ENCODE measurements at places on chromosomes 12 and 14.

DNA sequence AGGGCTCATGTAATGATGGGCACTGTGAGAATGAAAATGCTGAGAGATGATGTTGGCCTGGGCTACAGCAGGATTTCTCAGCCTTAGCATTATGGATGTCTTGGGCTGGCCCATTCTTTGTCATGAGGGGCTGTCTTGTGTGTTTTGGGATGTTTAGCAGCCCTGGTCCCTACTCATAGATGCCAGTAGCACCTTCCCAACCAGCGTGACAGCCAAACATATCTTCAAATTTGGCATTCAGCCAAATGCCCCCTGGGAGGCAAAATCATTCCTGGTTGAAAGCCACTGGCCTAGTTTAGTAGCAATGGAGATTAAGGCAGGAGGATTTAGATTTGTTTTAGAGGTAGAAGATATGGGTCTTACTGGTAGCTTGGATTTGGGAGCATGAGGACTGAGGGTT is 26.6 kb downstream of the UBE3B start:
- no peak for DNase-seq

DNA sequence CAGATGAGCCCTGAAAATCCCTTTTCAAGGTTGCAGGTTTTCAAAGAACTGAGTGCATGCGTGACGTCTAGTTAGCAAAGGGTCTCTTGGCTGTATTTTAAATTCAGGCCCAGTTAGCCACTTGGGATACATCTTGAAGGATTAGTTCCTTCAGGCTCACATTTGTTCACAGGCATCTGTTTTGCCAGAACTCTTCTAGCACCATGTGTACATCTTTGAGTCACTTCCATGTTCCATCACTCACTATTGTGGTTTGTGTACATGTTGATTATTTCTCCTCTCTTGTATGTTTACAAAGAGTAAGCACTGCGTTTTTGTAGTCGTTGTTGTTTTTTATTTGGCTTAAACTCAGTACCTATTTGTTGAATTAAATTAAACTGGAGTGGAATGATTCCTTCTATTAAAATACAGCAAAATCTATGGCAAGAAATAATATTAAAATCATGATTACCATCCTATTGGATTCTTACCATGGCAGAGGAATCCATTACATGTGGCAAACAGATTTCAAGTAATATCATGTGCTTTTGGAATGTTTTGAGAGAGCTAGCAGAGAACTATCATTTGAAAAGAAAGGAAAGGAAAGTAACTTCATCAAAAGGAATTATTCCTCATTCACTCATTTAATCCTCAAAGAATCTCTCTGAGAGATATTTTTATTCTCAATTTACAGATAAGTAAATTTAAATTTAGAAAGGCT is 438.9 kb upstream of the FAR2 start:
- no peak for DNase-seq

DNA sequence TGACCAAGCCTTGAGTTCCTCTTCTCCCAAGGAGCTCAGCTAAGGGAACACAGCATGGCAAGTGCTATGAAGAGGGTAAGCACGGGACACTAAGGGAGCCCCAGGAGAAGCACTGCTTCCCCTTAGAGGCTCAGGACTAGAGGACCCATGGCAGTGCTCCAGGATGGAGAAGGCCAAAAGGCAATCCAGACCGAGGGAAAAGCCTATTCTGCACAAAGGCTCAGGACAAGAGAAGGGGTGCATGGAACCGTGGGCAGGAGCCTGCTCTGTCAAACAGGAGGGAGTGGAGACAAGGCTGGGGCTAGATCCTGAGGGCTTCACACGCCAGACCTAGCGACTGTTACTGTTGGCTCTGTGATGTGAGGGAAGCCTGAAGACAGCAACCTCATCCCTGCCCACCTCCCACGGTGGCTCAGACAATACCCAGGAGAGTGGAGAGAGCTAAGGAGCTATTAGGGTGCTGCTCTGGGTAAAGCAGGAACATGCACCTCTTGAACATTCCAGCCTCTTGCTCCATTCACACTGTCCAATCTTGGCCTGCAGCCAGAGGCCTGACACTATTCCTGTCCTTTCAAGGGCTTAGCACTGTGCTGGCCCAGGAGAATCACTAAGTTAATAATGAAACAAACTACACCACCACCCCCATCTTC is 24.2 kb downstream of the OTUB2 start:
- no peak for DNase-seq

GRCh38 chr14:94028450-94028826 is 2.3 kb downstream of the OTUB2 start:
- DNase-seq, result no peak

DNA sequence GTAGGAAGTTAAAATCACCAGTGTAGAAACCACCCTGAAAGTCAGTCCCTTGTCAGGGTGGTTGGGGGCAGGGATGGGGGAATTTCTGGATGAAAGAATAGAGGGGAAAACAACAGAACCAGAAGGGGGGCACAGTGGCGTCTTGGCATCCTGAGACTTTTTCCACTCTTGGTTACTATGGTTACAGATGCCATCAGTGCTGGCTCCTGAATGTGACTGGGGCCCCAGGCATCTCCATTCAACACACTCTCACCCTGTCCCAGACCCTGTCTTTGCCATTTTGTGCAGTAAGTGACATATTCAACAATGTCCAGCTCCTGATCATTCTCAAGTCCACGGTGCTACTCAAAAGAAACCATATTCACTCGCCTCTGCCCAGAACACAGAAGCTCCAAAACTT is 11.3 kb downstream of the KCNK10 start:
- DNase-seq, result no peak

GRCh38 chr14:33510063-33510481 is 440.8 kb downstream of the EGLN3 start:
- no peak for DNase-seq

DNA sequence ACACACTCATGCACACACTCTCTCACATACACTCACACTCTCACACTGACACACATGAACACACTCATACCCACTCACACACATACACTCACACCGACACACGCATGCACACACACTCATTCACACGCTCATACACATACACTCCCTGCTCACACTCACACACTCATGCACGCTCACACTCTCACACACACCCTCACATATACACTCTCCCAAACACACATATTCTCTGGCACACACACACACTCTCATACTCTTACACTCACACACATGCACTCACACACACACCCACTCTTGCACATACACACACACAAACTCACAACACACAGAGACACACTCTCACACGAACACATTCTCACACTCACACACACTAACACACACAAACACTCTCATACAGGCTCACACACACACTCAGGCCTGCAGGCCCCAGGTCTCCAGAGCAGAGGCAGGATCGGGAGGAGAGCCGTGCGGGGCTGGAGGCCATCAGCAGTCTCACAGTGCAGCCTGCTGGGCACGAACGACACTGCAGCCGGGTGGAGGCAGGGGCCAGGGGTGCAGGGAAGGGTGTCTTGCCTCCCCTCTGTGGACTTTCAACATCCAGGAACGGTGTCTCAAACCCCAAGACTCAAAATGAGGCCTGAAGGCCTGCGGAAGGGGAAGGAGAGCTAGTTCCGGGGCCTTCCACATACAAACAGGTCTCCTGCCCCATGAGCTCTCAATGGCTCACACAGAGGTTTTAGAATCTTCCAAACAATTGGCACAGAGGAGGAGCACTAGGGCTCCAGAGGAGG is 148.7 kb downstream of the ANO2 start:
- DNase-seq, result peak; percentile 2

DNA sequence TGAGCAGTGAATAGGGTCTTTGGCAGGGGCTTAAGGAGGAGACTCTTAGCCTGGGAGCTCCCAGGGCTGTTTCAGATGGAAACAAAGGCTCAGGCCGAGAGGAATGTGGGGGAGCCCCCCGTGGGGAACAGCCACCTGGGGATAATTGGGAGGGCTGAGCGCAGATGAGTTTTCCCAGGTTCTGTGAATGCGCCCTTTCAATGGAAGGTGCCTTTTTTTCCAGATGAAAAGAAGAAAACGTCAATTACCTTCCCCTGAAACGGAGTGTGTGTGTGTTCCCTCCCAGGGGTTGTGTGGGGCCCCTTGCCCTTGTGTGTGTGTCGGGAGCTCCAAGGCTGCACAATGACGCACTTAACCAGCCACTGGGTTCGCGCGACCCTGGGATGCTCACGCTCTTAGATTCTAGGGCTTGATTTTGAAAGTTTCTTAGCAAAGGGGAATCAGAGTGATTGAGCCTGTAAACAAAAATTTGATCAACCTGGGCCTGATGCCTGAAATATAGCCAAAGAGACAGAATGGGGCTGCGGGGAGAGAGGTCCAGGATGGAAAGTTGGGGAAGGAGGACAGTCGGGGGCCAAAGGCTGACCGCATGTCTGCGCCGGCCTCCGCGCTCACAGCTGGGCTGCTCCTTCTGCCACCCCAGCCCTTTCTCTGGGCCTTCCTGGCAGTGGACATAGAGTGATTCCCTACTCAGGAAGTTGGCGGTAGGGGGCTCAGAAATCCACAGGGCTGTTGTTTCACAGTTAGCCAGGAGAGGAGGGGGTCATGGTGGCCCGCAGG is 14.6 kb downstream of the MEG3 start:
- DNase-seq, result no peak

- DNase-seq, result no peak
Observed at GRCh38 chr12:123571343-123571813, 13.0 kb upstream of the TMED2 start.

DNA sequence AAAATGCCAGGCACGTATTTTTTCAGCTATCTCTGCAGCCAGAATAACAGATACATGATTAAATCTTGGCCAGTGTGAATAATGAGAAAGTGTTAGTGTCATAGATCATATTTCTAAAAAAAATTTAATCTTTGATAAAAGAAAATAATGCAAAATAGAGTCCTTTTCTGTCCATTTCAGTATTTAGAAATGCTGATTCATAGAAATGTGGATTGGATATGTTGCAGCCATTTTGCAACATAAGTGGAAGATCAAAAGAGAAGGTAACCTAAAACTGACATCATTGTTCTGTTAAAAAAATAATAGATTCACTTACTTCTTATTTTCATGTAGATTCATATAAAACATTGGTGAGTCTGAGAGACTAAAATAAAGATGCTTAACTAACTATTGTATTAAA is 1010.3 kb downstream of the LRFN5 start:
- DNase-seq, result no peak

GRCh38 chr14:92555465-92556111 is 42.0 kb downstream of the RIN3 start:
- no peak for DNase-seq

- DNase-seq, result no peak
Observed at GRCh38 chr12:75685617-75686225, 174.3 kb upstream of the KRR1 start.

DNA sequence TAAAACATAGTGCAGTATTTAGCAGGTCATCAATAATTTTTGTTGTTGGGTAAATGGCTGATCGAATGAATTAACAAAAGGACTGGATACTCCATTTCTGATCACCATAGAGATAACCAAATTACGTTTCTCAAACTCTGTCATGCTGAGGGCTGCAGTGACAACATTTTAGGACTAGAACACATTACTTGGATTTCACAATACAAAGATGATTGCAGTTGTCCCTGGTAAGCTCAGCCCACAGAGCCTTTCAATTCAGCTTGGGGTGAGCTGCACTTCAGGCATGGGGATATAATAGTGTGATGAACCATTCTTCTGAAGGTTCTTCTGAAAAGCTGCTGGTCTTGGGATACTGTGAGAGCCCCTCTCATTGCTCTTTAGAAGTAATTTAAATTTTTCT is 74.3 kb downstream of the FAR2 start:
- DNase-seq, result no peak

GRCh38 chr14:55545779-55546178 is 34.2 kb upstream of the KTN1 start:
- DNase-seq, result no peak

- DNase-seq, result no peak
Observed at GRCh38 chr12:57216921-57217879, 606 bp downstream of the NXPH4 start.

GRCh38 chr14:96088481-96088880 is 49.3 kb downstream of the C14orf132 start:
- DNase-seq, result no peak

- no peak for DNase-seq
Observed at GRCh38 chr12:102331419-102331818, 133.8 kb upstream of the PMCH start.

- DNase-seq, result no peak
Observed at GRCh38 chr14:77316872-77317301, 3.8 kb downstream of the POMT2 start.

GRCh38 chr12:85831327-85831990 is 4.8 kb downstream of the RASSF9 start:
- DNase-seq, result no peak

DNA sequence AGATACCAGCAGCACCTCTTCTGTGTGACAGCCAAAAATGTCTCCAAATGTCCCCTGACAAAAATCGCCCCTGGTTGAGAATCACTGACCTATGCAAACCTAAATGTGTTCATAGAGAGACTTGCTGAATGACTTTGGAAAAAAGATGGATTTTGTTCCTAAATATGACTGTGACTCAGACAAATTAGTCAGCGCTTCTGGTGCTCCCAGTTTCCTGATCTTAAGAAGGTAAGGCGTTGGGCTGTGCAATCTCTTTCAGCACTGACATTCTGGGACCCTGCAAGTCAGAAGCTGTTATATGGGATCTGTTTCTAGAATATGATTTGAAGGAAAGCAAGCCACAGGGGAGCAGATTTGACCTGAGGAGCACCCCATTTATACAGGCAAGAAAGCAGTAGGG is 90.6 kb upstream of the PWP1 start:
- DNase-seq, result no peak

- DNase-seq, result no peak
Observed at GRCh38 chr12:28258998-28259397, 68.7 kb downstream of the CCDC91 start.

DNA sequence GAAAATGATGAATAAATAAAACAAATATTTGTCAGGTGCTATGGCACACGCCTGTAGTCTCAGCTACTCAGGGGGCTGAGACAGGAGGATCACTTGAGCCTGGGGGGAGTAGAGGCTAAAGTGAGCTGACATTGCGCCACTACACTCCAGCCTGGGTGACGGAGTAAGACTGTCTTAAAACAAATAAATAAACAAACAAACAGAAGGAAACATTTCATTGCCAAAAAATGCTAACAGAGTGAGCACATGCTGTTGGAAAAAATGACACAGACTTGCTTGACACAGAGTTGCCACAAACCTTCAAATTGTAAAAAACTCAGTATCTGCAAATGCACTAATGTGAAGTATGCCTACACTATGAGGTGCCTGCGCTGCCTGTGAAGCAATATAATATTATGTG is 50.8 kb upstream of the AP4S1 start:
- no peak for DNase-seq

- no peak for DNase-seq
Observed at GRCh38 chr14:24211311-24211710, 2.0 kb downstream of the CHMP4A start.

- DNase-seq, result no peak
Observed at GRCh38 chr12:87384226-87384625, 645.0 kb downstream of the C12orf50 start.

DNA sequence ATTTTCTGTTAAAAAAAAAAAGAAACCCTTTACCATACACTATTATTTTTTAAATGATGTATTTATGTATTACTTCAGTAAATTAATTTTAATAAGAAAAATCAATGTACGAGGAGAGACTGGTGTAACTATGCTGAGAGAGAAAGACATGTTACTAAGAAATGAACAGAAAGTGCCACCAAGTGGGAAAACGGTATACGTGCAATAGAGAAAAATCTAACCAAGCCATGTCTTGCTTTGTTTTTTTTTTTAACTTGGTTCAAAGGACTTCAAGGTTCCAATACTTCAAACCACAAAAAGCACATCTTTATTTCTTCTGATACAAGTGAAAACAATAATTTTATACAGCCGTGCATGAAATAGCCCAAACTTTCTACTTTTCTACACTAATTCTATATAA is 22.9 kb downstream of the NDUFA12 start:
- no peak for DNase-seq

Data from stimulated activated CD4-positive, alpha-beta T cell treated with anti-CD3 and anti-CD28 coated beads, Interleukin-12 subunit alpha, Interleukin-12 subunit beta, amount 100 ng/mL, for 48 hours (primary cell).